ENCODE measurements at places on chromosomes 7 and 10.

DNA sequence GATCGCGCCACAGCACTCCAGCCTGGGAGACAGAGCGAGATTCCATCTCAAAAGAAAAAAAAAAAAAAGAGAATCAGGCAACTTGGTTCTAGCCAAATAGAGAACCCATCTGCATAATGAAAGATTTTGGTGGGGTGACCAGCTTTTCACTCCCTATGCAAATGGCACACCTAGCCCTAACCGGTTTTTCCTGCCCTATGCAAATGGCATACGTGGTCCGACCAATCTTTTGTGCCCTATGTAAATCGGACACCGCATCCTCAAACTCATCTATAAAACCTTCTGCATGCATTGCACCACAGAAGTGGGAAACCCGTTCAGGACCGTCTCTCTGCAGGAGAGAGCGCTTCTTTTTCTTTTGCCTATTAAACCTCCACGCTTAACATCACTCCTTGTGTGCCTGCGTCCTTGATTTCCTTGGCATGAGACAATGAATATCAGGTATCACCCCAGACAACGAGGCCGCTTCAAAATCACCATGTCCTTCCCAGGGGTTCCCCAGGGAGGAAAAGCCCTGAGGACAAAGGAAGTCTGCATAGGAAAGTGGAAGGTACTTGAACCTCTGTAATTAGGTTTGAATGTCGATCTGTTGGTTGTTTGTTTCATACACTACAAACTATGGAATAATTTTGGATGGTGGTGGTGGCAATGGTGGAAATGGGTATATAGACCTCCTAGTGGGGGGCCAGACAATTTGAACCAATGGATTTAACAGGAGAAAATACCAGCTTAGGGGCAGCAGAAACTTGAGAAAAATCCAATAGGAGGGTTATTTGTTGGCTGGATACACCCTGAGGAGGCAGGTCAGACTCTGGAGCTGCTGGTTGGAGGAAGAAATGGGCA lies 396.2 kb downstream of the TYW1 start:
- DNase-seq, result no peak

- no peak for DNase-seq
These were observed 314.8 kb downstream of the HPSE2 start for GRCh38 chr10:98920807-98921206.

- no peak for DNase-seq
These were observed 280.8 kb downstream of the DPP6 start for GRCh38 chr7:154332811-154333580.

- no peak for DNase-seq
These were observed 244.4 kb downstream of the TNS3 start for GRCh38 chr7:47337531-47337930.

Data from activated T-cell treated with anti-CD3 and anti-CD28 coated beads for 4 hours (primary cell).